ENCODE measurements at places on chromosomes 5 and 9. TPM values are rescaled to one million over a fixed set of nuclear protein-coding genes. Genes with fewer than 3 reads are reported as not detected.

The NUTM2G gene
- not detected for total RNA-seq

The SOX30 gene
- total RNA-seq = not detected

The TXNDC8 gene
- not detected for total RNA-seq

The STPG3 gene
- total RNA-seq = not detected

The GRXCR2 gene
- not detected for total RNA-seq

The NSG2 gene
- total RNA-seq = not detected

The CRB2 gene
- not detected for total RNA-seq

The STRBP gene
- 12.2 TPM for total RNA-seq

The PCDHGA8 gene
- 1.6 TPM for total RNA-seq

The SEMA6A gene
- total RNA-seq = 1.6 TPM

The PITX1 gene
- 0.57 TPM for total RNA-seq

The PCDHB4 gene
- 0.13 TPM for total RNA-seq

The SLC6A3 gene
- not detected for total RNA-seq

The GABRA1 gene
- not detected for total RNA-seq

The PPP1R26 gene
- 16.5 TPM for total RNA-seq

The CDH18 gene
- not detected for total RNA-seq

The TAS2R1 gene
- total RNA-seq = not detected

The ANKRA2 gene
- 12.1 TPM for total RNA-seq

The IFNA21 gene
- total RNA-seq = not detected

The ANKDD1B gene
- total RNA-seq = 0.27 TPM

The CEP72 gene
- total RNA-seq = 7.8 TPM

The MCCC2 gene
- total RNA-seq = 37.0 TPM

The RASGRF2 gene
- 28.9 TPM for total RNA-seq

The SLCO6A1 gene
- not detected for total RNA-seq

The KCNN2 gene
- total RNA-seq = 0.36 TPM

The POU5F2 gene
- 3.9 TPM for total RNA-seq

The PLAC8L1 gene
- not detected for total RNA-seq

The WDR5 gene
- total RNA-seq = 29.5 TPM

The DBH gene
- not detected for total RNA-seq

The C7 gene
- total RNA-seq = not detected

The CLIC3 gene
- 0.27 TPM for total RNA-seq

The FBXL7 gene
- 14.4 TPM for total RNA-seq

The FNIP1 gene
- 51.9 TPM for total RNA-seq

The ZBTB5 gene
- total RNA-seq = 11.7 TPM

The XRCC4 gene
- total RNA-seq = 15.6 TPM

The SPATA31E1 gene
- total RNA-seq = not detected

The HAVCR2 gene
- 0.07 TPM for total RNA-seq

The MYMK gene
- not detected for total RNA-seq

The RMRP gene
- 23,866 TPM for total RNA-seq

The PPWD1 gene
- 57.8 TPM for total RNA-seq
